ENCODE measurements at places on chromosomes 16 and 17. TPM values are rescaled to one million over a fixed set of nuclear protein-coding genes. Genes with fewer than 3 reads are reported as not detected.

DNA sequence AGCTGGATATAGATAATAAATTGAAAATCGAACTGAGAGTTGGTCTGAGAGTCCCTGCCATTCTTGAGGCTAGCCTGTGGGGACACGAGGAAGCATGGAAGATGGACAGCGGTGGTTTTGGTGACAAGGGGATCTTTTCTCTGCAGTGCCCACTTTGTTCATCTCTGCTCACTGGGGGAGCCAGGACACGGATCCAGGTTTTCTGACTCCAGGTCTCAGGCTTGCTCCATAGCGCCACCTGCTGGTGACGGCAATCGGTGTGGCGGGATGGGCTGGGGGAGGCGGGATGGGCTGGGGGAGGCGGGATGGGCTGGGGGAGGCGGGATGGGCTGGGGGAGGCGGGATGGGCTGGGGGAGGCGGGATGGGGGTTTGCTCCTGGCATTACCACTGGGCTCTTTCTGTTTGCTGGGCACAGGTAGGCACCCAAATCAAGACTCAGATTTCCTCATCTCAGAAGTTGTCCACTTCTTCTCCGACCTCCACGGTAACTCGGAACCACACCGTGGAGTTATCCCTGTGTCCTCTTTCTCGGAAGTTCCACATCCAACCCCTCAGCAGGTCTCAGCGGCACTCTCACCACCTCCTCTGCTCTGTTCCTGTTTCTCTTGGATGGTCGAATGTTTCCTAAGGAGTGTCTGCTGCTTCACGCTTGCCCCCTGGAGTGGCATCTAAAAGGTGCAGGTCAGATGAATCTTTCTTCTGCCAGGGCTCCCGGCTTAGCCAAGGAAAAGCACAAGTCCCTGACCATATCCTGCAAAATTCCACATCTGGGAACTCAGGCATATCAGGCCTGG lies 142.4 kb downstream of the CYLD start:
- no peak for DNase-seq
- H3K27me3 ChIP-seq, result no peaks in the 10 kb centered on the region
- H3K27ac ChIP-seq, result no peak overlapping the region
- no peaks in the 10 kb centered on the region for H3K4me1 ChIP-seq

- H3K4me1 ChIP-seq, result no peaks in the 10 kb centered on the region
- H3K4me3 ChIP-seq, result no peak overlapping the region
- no peak for DNase-seq
Measured at GRCh38 chr17:36857698-36858097, 79.6 kb upstream of the LHX1 start.

- H3K27ac ChIP-seq, result peak overlapping the region; percentile 39
- H3K4me3 ChIP-seq, result no peak overlapping the region
- no peaks in the 10 kb centered on the region for H3K4me1 ChIP-seq
- H3K27me3 ChIP-seq, result no peaks in the 10 kb centered on the region
- H3K36me3 ChIP-seq, result no peaks in the 10 kb centered on the region
Measured at GRCh38 chr16:84286578-84287240, 8.0 kb upstream of the WFDC1 start.

DNA sequence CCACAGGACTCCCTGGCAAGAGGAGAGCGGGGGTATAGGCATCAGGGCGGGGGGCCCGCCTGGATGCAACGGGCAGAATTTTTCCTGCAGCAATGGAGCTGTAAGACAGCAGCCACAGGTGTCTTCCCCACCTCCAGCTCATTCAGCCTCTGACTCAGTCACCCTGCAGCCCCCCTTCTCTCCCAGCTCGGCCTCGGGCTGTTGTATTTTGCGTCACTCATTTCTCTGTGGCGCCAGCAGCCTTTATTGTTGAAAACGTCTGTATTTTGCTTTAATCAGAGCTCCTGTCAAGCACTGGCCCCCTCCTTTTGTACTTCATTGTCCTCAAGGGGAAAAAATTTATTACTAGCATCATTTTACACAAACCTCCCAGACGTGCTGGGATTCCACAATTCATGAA lies 117.7 kb downstream of the WSCD1 start:
- H3K27me3 ChIP-seq, result no peaks in the 10 kb centered on the region
- H3K4me1 ChIP-seq, result no peaks in the 10 kb centered on the region
- H3K4me3 ChIP-seq, result no peak overlapping the region
- no peak overlapping the region for H3K27ac ChIP-seq

- H3K27me3 ChIP-seq, result no peaks in the 10 kb centered on the region
- DNase-seq, result no peak
- no peaks in the 10 kb centered on the region for H3K36me3 ChIP-seq
- H3K4me3 ChIP-seq, result no peak overlapping the region
- H3K27ac ChIP-seq, result no peak overlapping the region
Measured at GRCh38 chr16:67539691-67540635, 11.3 kb downstream of the RIPOR1 start.

DNA sequence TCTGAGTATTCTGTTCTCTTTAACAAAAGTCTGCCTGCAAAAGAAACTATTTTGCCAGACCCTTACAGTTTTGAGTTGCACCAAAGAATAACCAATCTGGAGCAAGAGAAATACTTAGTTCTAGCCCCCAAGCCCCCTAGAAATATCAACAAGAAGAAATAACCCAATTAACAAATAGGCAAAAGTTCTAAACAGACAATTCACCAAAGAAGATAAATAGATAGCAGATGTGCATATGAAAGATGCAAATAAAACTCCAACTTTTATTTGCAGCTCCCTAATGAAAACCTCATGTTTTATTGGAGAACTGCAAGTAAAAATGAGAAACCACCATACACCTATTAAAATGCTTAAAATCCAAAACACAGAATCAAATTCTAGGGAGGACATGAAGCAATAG lies 1308.0 kb downstream of the CDH11 start:
- H3K4me1 ChIP-seq, result no peaks in the 10 kb centered on the region
- no peaks in the 10 kb centered on the region for H3K27me3 ChIP-seq
- DNase-seq, result no peak
- H3K4me3 ChIP-seq, result no peak overlapping the region

DNA sequence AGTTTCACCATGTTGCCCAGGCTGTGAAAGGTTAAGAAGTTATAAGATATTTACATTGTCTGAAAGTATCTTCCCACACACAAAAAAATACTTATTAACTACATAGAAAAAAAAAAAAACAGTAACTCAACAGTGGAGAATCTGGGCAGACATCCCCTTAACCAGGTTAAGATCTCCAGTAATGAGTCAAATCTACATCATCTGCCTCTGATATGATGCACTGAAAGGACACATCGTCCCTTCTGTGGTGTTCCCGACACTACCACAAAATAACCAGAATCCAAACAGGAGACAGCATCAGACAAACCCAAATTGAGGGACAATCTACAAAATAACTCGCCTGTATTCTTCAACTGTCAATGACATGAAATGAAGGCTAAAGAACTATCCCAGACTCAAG lies 40.0 kb downstream of the CMTM4 start:
- no peak for DNase-seq
- no peaks in the 10 kb centered on the region for H3K27me3 ChIP-seq
- H3K4me1 ChIP-seq, result no peaks in the 10 kb centered on the region
- no peaks in the 10 kb centered on the region for H3K36me3 ChIP-seq

DNA sequence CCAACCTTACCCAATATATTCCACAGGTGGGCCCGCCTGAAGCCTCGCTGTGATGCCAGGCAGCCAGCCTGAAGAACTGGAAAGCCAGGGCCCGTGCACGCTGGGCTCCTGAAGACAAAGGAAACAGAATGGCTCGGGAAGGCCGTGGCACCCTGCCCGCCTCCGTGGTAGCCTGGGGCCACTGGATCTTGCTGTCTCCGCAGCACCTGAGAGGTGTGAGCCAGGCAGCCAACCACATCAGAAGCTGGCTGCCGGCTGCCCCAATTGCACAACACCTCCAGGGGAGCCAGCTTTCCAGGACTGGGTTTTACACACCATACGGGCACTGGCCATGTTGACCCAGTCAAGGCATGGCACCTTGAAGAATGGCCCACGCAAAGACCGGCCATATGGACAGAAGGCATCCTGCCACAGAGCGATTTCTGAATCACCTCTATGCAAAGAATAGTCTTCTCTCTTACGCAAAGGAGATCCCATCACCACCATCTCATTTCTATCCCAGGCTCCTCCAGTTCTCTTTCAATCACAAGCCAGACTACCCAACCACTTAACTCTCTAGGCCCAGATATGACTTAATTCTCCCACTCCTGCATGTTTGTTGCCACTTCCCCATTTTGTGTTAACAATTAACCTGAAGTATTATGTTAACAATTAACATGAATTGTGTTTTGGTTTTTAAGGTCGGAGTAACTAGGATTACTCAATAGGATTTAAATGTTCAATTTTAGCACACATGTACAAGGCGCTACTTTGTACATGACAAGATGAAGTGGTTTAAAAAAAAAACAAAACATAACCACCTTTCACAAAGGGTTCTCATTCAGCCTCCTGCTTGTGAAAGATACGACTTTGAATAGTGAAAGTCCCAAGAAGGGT lies 32.1 kb downstream of the ZFHX3 start:
- DNase-seq, result no peak
- no peaks in the 10 kb centered on the region for H3K27me3 ChIP-seq
- no peak overlapping the region for H3K4me3 ChIP-seq
- H3K36me3 ChIP-seq, result no peaks in the 10 kb centered on the region
- no peak overlapping the region for H3K27ac ChIP-seq

GRCh38 chr17:44827863-44828262 lies 2.2 kb downstream of the GJC1 start:
- H3K4me1 ChIP-seq, result no peaks in the 10 kb centered on the region
- H3K27ac ChIP-seq, result peak overlapping the region; percentile 98
- H3K36me3 ChIP-seq, result no peaks in the 10 kb centered on the region
- no peak for DNase-seq

GRCh38 chr17:67068999-67069398 lies 24.6 kb downstream of the CACNG1 start:
- DNase-seq, result no peak
- H3K27me3 ChIP-seq, result no peaks in the 10 kb centered on the region
- no peaks in the 10 kb centered on the region for H3K36me3 ChIP-seq
- H3K4me3 ChIP-seq, result no peak overlapping the region
- no peak overlapping the region for H3K27ac ChIP-seq

GRCh38 chr16:70695331-70696070 lies 9.6 kb upstream of the MTSS2 start:
- H3K36me3 ChIP-seq, result no peaks in the 10 kb centered on the region
- peaks cover 60% of the 10 kb centered on the region for H3K4me1 ChIP-seq
- no peak for DNase-seq
- peak overlapping the region; percentile 97 for H3K27ac ChIP-seq
- no peak overlapping the region for H3K4me3 ChIP-seq
- no peaks in the 10 kb centered on the region for H3K27me3 ChIP-seq

DNA sequence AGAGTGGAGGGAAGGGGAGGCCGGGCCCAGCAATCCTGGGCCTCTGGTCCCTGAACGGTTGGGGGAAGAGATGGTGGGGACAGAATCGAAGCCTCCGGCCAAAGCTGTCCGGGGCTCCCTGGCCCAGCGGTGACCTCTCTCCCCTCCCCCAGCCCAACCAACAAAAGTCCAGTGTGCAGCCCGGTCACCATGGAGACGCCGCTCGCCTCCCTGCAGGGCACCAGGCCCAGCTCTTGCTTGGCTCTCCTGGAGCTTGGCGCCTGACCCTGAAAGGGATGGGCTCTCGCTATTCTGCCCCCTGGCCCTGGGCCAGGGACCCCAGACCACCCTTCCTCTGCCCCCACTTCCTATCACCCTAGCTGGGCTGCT lies 1.3 kb downstream of the METRN start:
- peak overlapping the region; percentile 52 for H3K4me3 ChIP-seq
- H3K27ac ChIP-seq, result no peak overlapping the region
- H3K4me1 ChIP-seq, result peaks cover 5% of the 10 kb centered on the region
- peaks cover 2% of the 10 kb centered on the region for H3K27me3 ChIP-seq

GRCh38 chr17:74497471-74497870 lies 31.0 kb downstream of the CD300A start:
- no peak for DNase-seq
- no peaks in the 10 kb centered on the region for H3K36me3 ChIP-seq
- H3K4me1 ChIP-seq, result no peaks in the 10 kb centered on the region
- H3K27me3 ChIP-seq, result no peaks in the 10 kb centered on the region

DNA sequence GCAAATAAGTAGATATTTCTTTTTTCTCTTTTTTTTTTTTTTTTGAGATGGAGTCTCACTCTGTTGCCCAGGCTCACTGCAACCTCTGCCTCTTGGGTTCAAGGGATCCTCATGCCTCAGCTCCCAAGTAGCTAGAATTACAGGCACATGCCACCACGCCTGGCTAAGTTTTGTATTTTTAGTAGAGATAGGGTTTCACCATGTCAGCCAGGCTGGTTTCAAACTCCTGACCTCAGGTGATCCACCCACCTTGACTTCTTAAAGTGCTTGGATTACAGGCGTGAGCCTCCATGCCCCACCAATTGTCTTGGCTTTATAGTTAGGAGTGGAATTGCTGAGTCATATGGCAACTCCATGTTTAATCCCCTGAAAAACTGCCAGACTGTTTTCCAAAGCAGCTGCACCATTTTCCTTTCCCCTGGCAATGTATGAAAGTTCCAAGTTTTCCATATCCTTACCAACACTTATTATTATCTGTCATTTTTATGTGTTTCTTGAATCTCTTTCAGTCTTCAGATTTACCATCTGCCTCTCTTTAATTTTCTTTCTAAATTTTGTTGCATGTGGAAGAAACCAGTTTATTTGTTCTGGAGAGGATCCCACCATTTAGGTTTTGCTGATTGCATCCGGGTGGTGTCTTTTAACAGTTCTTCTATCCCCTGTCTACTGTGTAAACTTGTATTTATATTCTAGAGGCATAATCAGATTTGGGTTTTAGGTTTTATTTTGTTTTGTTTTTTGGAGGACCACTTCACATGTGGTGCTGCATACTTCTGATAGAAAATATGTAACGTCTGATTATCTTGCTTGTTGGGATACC lies 9.9 kb upstream of the CES3 start:
- no peaks in the 10 kb centered on the region for H3K36me3 ChIP-seq
- DNase-seq, result no peak
- H3K4me1 ChIP-seq, result peaks cover 7% of the 10 kb centered on the region
- no peak overlapping the region for H3K27ac ChIP-seq
- H3K4me3 ChIP-seq, result no peak overlapping the region

- peak overlapping the region; percentile 96 for H3K4me3 ChIP-seq
- H3K27me3 ChIP-seq, result no peaks in the 10 kb centered on the region
- no peaks in the 10 kb centered on the region for H3K36me3 ChIP-seq
- peaks cover 12% of the 10 kb centered on the region for H3K4me1 ChIP-seq
- DNase-seq, result peak; percentile 90
- peak overlapping the region; percentile 84 for H3K27ac ChIP-seq
Measured at GRCh38 chr17:39402244-39402889, 941 bp upstream of the FBXL20 start.

DNA sequence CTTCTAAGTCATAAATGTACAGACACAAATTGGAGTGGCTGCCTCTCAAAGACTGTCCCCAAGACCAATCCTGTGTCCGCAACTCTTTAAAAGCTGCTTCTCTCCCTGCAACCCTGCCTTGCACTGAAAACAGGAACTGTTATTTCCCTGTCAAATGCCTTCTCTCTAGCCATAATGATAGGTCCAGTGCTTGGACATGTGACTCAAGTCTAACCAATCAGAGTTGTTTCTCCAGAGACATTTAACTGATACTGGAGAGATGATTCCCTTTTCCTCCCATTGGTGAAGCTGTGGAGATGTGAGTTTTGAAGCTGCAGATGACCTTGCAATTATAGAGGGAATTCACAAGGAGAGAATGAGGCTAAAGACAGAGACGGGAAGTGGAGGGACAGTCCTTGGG lies 253.3 kb upstream of the CDH5 start:
- H3K36me3 ChIP-seq, result no peaks in the 10 kb centered on the region
- no peaks in the 10 kb centered on the region for H3K27me3 ChIP-seq
- DNase-seq, result no peak
- no peak overlapping the region for H3K4me3 ChIP-seq
- H3K27ac ChIP-seq, result no peak overlapping the region

GRCh38 chr16:17437127-17437720 lies 33.5 kb downstream of the XYLT1 start:
- no peaks in the 10 kb centered on the region for H3K4me1 ChIP-seq
- H3K4me3 ChIP-seq, result no peak overlapping the region
- DNase-seq, result no peak
- no peaks in the 10 kb centered on the region for H3K27me3 ChIP-seq

RPL13 gene
- 8,548 TPM for total RNA-seq

BAHCC1 gene
- 2.6 TPM for total RNA-seq

AKTIP gene
- total RNA-seq, result 52.2 TPM

CRHR1 gene
- 4.6 TPM for total RNA-seq

All from uterus (tissue), 4 donors.